ENCODE measurements at places on chromosomes 2 and 18.

DNA sequence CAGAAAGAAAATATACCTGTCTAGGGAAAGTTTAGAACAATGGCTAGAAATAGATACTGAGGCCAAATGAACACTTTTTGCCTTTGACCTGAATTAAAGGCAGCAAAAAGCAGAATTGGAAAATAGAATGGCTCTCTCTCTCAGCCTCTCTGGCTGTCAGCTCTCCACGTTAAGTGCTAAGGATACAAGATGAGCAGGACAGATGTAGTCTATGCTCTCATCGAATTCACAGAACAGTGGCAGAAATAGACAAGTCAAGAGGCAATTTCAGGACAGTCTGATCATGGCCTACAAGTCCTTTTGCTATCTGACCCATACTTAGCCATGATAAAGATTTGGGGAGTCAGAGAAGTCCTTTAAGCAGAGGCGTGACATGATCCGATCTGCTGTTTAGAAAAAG, 120.2 kb upstream of the CREB1 start:
- DNase-seq = no peak

DNA sequence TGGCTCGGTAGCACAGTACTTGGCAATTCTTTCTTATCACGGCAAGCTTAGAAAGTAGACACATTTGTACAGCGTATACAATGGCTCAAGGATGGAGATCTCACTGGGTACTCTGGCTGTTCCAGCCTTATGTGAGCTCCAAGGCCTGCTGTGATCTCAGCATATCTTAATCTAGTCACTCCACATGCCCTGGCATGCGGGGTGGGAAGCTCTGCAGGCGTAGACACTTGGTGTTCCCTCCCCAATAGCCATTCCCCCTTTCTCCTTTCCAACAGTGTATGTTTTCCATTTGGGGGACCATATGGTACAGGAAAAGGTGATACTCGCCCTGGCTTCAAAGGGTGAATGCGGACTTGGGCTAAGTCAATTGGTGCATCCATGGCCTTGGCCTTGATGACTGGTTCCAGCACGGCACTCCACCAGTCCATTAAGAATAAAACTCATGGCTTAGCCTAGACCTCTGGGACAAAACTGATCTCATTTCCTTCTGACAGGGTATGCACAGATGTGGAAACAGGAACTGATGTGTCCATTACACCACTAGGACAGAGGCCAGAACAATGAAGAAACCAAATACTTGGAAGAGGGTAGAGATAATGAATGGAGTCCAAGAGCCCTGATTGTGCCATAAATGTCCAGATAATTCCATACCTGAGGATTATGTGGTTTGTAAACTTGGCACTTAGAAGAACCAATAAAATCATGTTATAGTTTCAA, 28.4 kb downstream of the TGIF1 start:
- no peak for DNase-seq

DNA sequence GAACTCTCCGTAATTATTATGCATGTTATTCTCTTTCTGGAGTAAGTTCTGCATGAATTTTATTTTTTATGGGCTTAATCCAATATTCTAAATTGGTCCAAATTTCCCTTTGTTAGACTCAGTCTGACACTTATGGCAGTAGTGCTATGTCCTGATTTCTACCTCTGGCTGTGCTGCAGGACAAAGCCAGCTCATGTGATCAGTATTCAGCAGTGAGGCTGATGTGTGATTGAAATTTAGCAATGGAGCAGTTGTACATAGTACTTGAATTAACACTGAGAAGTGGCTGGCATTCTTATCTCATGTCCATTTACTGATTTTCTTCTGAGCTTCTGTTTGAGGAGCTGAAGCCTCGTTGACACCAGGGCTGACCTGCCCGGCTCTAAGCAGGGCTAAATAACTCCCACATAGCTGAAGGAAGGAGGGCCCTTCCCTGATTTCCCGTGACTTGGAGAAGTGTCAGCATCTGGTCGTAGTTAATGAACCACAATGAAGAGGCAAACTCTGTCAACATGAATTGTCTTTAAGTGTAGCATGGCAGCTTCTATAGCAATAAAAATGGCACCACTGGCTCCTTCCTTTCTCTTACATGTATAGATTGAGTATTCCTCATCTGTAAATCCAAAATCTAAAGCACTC, 159.0 kb upstream of the RASGRP3 start:
- no peak for DNase-seq

DNA sequence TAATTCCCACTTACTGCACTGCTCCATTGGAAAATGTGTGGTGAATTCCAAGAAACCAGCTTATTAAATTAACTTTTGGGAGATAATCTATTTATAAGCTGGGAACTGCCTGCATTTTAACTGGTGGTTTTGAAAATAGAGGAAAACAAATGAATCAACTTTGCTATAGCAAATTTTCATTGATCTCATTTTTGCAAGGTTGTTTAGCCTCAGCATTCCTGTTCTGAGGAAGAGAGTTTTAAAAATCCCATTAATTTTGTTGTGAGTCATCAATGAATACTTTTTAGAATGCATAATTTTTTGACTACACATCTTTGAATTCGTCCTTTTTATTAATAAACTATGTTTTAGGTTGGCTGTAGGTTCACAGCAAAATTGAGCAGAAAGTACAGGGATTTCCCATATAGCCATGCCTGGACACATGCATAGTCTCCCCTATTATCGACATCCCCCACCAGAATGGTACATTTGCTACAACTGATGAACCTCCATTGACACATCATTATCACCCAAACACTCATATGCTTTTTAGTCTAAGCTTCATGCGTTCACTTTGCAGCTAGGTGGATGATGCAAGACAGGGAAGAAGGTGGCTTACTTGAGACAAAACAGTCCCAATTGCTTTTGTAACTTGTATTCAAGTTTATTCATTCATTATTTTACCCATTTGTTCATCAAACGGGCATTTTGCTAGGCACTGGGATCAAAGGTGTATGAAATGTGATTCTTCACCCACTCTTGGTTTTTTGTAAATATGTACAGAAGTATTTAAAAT, 106.9 kb downstream of the ZNF521 start:
- DNase-seq = no peak

DNA sequence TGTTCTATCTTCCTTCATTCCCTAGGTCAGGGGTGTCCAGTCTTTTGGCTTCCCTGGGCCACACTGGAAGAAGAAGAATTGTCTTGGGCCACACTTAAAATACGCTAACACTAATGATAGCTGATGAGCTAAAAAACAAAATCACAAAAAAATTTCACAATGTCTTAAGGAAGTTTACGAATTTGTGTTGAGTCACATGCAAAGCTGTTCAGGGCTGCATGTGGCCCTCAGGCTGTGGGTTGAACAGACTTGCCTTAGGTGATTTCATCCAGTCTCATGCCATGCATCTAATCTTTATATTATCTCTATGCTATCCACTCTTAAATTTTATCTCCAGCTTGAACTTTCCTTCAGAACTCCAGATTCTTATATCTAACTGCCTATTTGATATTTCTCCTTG, 80.1 kb downstream of the CCDC85A start:
- no peak for DNase-seq

DNA sequence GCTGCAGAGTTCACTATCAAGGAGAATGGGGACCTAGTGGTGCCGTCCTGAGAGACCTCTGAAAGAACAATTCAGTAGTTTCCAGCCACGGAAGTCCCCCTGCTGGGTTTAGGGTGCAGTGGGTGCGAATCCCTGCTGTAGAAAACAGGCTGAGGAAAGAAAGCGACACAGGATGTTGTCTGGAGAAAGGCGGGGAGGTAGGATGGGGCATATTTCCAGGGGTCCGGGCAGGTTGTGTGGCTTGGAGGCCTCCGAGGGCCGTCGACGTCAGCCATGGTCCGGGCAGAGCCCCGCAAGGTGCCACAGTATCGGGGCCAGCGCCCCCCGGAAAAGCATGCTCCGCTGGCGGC, 807 bp upstream of the CREB1 start:
- no peak for DNase-seq

GRCh38 chr2:173858291-173858731, 106.9 kb downstream of the SP3 start:
- no peak for DNase-seq

- DNase-seq = no peak
These were observed 42.6 kb downstream of the ASAP2 start for GRCh38 chr2:9249020-9249800.

- DNase-seq = peak; percentile 62
These were observed 2.1 kb downstream of the PROM2 start for GRCh38 chr2:95276244-95276887.

DNA sequence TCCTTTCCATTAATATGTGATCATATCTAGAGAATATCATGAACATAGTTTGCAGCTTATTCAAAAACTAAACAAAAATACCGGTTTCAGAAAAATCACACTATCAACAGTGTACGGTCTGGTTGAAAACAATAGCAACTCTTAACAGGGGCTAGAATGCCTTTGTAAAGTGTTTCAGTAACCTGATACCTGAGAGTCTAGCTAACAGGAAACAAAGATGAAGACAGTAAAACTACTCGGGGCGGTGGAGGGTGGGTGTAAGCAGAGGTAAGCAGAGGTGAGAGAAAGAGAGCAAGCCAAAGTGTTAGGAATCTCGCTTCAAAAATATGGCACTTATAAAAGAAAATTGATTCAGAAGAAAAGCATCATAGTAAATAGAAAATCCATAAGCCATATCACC, 109.0 kb upstream of the RGPD4 start:
- DNase-seq = no peak

- no peak for DNase-seq
These were observed 3.0 kb upstream of the IRS1 start for GRCh38 chr2:226802573-226802972.

Measured in tibial artery (tissue), 4 donors.